Thoracic aorta (tissue), 2 donors: ENCODE measurements at places on chromosomes 16 and 17.
A peak's percentile ranks its signal among the peaks of the same experiment; 100 is the strongest.

GRCh38 chr16:4690946-4691665, 2.3 kb upstream of the NUDT16L1 start:
- H3K4me3 ChIP-seq: no peak overlapping the region
- H3K36me3 ChIP-seq: peaks cover 8% of the 10 kb centered on the region

DNA sequence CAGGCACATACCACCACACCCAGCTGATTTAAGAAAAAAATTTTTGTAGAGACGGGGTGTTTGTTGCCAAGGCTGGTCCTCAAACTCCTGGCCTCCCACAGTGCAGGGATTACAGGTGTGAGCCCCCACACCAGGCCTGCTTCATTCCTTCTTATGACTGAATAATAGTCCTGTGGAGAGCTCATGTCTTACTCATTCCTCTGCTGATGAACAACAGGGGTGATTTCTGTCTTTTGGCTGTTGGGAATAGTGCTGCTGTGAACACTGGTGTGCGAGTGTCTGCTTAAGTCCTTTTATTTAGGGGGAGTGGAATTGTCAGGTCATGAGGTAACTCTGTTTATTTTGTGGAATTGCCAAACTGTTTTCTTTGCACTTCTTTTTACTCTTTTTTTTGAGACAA, 2.7 kb upstream of the CTRB1 start:
- no peak overlapping the region for H3K4me3 ChIP-seq
- DNase-seq: no peak
- peaks cover 14% of the 10 kb centered on the region for H3K4me1 ChIP-seq
- H3K36me3 ChIP-seq: no peaks in the 10 kb centered on the region

- peaks cover 26% of the 10 kb centered on the region for H3K4me1 ChIP-seq
- no peaks in the 10 kb centered on the region for H3K27me3 ChIP-seq
- no peak overlapping the region for H3K4me3 ChIP-seq
- peak overlapping the region; percentile 70 for H3K27ac ChIP-seq
- H3K36me3 ChIP-seq: no peaks in the 10 kb centered on the region
Measured at GRCh38 chr16:14527411-14528044, 102.5 kb downstream of the PARN start.

DNA sequence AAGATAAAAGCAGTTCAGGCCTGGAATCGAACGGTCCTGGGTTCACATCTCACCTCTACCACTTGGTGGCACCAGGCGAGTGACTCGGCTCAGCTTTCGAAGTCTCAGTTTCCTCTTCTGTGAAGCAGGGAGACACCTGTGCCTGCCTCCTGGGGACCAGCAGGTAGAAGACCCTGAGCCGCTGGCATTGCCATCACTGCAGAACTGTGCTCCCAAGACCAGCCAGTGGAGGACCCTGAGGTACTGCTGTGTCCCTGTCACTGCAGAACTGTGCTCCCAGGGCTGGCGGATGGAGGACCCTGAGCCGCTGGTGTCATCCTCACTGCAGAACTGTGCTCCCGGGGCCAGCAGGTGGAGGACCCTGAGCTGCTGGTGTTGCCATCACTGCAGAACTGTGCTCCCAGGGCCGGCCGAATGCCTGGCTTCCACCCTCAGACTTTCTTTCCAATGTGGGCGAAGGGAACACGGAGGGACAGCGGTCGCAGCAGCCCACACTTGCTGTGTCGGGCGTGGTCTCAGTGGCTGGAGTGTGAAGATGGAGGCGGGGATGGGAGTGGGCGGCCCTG, 8.7 kb upstream of the SLC7A5 start:
- H3K4me1 ChIP-seq: no peaks in the 10 kb centered on the region
- DNase-seq: no peak
- H3K36me3 ChIP-seq: no peaks in the 10 kb centered on the region
- H3K4me3 ChIP-seq: no peak overlapping the region
- H3K27me3 ChIP-seq: no peaks in the 10 kb centered on the region

GRCh38 chr17:74565126-74565525, 2.2 kb downstream of the CD300H start:
- H3K4me1 ChIP-seq: no peaks in the 10 kb centered on the region
- no peaks in the 10 kb centered on the region for H3K27me3 ChIP-seq
- no peaks in the 10 kb centered on the region for H3K36me3 ChIP-seq
- H3K27ac ChIP-seq: no peak overlapping the region
- H3K4me3 ChIP-seq: no peak overlapping the region

GRCh38 chr17:82030470-82031302, 792 bp upstream of the RAC3 start:
- no peaks in the 10 kb centered on the region for H3K27me3 ChIP-seq
- no peaks in the 10 kb centered on the region for H3K36me3 ChIP-seq
- H3K4me3 ChIP-seq: peak overlapping the region; percentile 74
- H3K4me1 ChIP-seq: peaks cover 8% of the 10 kb centered on the region
- DNase-seq: no peak

DNA sequence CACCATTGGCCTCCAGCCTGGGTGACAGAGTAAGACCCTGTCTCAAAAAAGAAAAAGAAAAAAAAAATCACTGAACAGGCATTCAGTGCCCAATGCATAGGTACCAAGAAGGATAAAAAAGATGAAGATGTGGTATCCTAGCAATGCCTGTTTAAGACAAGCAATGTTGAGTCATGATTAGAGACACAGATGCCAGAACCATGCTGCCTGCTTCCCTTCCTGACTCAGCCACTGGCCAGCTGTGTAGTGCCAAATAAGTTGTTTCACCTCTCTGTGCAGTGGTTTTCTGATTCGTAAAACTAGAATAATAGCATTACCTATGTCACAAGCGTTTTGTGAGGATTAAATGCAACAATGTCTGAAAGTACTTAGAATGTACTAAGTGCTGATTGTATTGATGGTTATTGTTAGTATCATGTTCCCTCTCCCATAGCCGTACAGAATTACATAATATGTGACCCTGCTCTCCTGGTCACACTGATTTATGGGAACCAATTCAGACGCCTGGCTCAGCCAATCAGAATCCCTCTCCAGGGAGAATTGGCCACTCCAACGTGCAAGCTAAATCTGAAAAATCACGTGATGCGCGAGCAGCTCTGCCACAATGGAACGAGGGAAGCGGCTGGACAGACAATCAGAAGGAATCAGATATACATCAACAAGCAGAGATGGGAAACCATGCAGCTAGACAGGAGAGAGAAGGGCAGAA, 241.9 kb downstream of the SLC39A11 start:
- no peaks in the 10 kb centered on the region for H3K4me1 ChIP-seq
- H3K27me3 ChIP-seq: no peaks in the 10 kb centered on the region
- H3K27ac ChIP-seq: no peak overlapping the region
- H3K4me3 ChIP-seq: no peak overlapping the region

DNA sequence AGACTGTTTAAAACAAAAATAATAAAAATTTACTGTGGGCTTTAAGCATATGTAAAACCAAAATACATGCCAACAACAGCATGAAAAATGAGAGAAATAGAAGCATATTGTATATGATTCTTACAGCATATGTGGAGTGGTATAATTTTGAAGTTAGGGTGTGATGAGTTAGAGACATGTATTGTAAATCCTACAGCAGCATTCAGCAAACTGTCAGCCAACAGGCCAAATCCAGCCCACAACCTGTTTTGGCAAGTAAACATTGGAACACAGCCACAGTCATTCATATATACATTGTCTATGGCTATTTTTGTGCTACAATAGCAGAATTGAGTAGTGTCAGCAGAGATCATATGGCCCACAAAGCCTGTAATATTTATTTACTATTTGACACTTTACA, 42.3 kb downstream of the ZNF18 start:
- H3K27ac ChIP-seq: no peak overlapping the region
- H3K27me3 ChIP-seq: no peaks in the 10 kb centered on the region
- H3K4me3 ChIP-seq: no peak overlapping the region
- DNase-seq: no peak

GRCh38 chr16:11073407-11073999, 129.1 kb downstream of the CLEC16A start:
- H3K27me3 ChIP-seq: no peaks in the 10 kb centered on the region
- H3K4me1 ChIP-seq: peaks cover 17% of the 10 kb centered on the region
- no peak overlapping the region for H3K4me3 ChIP-seq
- peaks cover 4% of the 10 kb centered on the region for H3K36me3 ChIP-seq
- no peak for DNase-seq
- no peak overlapping the region for H3K27ac ChIP-seq

GRCh38 chr16:19419698-19420075, 2.0 kb downstream of the TMC5 start:
- no peaks in the 10 kb centered on the region for H3K36me3 ChIP-seq
- DNase-seq: no peak
- H3K4me3 ChIP-seq: no peak overlapping the region
- no peak overlapping the region for H3K27ac ChIP-seq
- no peaks in the 10 kb centered on the region for H3K4me1 ChIP-seq
- H3K27me3 ChIP-seq: no peaks in the 10 kb centered on the region
